Activated B cell treated with CpG ODN at 0.5 μM for 24 hours (primary cell): ENCODE measurements at places on chromosomes 4 and X.

GRCh38 chr4:95409127-95409526 lies 139.6 kb downstream of the UNC5C start:
- no peak for DNase-seq

DNA sequence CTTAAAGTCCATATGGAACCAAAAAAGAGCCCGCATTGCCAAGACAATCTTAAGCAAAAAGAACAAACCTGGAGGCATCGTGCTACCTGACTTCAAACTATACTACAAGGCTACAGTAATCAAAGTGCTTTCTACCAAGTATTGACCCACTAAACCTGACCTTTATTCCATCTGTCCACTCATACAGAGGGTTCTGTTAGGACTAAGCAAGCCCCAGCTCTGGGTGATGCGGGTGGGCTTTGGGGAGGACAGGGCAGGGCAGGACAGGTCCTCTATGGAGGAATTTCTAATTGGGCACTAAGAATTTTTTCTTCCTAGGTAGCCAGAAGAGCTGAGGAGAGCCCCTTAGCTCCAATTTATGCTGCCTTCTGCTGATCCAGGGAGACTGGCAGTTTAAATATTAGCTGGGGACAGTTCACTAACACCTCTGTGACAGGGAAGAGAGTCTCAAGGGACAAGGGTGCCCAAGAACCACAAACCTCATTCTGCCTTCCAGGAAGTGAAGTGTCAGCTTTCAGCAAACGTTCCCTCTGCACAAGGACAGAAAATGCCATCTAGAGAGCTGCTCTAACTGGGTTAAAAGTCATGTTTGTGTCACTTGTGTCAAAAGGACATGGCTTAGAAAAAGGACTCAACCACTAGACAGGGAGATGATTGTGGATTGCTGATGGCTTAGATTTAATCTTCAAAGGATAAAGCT lies 143.2 kb downstream of the KIT start:
- DNase-seq, result no peak

GRCh38 chrX:24928114-24928513 lies 87.7 kb downstream of the ARX start:
- no peak for DNase-seq

DNA sequence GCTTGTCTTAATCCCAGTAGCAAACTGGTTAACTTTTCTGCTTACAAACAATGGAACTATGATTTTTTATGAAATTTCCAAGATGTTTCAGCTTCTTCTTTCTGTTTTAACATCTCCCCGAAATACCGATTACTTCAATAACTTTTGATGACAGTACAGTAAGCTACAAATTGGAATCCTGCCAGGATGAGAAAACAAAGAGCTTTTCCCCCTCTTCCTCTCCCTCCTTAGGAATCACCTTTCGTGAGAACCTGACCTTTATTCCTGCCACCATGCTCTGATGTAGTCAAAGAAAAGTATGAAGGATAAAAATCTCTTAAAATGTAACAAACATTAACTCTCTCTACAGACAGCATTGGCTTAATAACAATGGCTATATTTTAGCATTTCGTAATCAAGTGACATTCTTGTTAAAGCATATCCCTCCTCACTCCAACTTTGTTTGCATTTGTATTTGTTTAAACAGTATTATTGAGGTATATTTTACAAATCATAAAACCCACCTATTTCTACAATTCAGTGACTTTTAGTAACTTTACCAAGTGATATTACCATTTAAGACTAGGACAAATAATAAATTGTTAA lies 148.7 kb upstream of the NAP1L5 start:
- no peak for DNase-seq

DNA sequence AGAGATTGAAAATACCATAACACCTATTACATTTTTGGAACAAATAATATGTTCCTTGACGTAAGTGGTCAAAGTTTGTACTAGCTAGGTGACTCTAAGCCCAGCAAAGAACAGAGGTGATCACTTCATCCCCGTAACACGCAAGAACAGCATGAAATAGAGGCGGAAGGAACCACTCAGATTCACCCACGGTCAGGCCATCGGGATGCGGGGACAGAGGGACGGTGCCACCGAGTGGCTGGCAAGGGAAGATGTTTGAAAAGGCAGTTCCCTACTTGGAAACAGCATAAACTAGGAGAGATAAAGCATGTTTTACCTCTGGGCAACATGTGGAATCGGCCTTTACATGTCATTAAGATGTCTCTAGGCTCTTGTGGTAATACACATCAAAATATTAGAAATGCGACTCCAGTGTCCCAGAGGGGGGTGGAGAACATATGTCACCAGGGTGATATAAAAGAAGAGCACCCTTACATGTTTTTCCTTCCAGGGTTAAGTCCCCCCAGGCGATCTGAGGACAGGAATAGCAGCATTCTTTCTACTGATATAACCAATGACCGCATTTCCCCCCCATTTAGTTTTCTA lies 84.0 kb downstream of the PHKA2 start:
- DNase-seq, result no peak

DNA sequence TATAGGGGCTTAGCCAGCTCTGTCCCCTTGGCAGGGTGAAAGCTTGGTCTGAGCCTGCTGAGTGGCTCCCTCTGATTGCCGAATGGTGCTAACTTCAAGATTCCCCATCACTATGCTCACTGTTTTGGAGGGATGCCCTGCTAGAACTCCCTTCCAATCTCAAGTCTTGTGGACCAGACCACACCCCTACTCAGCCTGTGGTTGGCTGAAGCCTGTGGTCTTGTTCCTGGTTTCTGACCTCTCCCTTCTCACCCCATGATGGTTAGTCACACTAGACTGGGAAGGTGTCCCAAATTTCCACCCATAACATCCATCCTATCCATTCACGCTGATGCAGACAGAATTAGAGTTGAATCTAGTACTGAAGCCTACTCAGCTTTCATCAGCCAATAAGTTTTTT lies 184.7 kb upstream of the NDP start:
- no peak for DNase-seq

- no peak for DNase-seq
These were observed 116.1 kb downstream of the NPNT start for GRCh38 chr4:106011387-106011786.

DNA sequence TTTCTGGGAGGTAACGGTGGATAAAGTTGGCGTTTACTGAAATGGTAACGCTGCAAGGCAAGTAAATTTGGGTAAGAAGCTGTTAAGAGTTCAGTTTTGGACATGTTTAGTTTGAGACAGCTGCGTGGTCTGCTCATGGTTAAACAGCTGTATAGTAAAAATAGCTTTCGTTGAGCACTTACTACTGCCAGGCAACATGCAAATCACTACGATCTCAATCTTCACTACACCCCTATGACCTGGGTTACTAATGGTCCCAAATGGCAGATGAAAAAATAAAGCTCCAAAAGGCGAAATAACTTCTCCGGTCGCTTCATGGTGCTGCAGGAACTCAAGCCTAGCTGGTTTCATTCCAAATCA lies 22.2 kb downstream of the FABP2 start:
- DNase-seq, result no peak

- no peak for DNase-seq
These were observed 93.0 kb upstream of the ANK2 start for GRCh38 chr4:112956484-112956896.

DNA sequence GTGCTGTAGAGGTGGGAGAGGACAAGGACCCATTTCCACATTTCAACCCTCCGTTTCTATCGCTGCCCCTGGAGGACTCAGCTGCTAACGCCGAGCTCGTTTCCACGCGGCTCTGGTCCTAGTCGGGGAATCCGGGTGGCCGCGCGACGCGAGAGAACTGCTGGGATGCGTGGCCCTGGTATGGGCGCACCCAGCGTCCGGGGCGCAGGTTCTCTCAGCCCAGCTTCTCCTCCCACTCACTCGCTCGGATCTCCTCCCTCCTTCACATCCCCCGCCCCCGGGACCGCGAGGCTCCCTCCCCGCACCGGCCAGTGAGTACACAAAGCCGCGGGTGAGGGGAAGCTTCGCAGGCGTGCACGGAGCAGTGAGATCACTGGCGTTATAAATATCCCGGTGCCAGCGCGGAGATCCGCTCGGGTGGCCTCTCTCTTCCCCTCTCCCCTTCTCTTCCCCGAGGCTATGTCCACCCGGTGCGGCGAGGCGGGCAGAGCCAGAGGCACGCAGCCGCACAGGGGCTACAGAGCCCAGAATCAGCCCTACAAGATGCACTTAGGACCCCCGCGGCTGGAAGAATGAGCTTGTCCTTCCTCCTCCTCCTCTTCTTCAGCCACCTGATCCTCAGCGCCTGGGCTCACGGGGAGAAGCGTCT lies at the start of gene FGF5:
FGF5 (plus strand) TSS at position 412 of the 649 bp plus-strand sequence; CDS start at position 573, 161 bp downstream.
- DNase-seq, result peak; percentile 24

GRCh38 chr4:128346054-128346716 lies 58.6 kb upstream of the PGRMC2 start:
- no peak for DNase-seq

- no peak for DNase-seq
These were observed 65.5 kb downstream of the EDNRA start for GRCh38 chr4:147546349-147546748.

DNA sequence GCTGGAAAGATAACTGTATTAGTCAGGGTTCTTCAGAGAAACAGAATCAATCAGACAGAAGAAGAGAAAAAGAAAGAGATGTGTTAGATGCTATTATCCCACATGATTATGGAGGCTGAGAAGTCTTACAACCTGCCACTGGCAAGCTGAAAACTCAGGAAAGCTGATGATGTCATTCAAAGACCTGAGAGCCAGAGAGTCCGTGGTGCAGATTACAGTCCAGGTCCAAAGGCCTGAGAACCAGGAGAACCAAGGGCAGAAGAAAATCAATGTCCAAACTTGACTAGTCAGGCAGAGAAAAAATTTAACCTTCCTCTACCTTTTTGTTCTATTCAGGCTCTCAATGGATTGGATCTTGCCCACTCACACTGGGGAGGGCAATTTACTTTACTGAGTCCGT lies 172.5 kb downstream of the QDPR start:
- DNase-seq, result no peak

GRCh38 chr4:178881937-178882336 lies 1439.7 kb upstream of the AGA start:
- no peak for DNase-seq

- no peak for DNase-seq
These were observed 210.8 kb upstream of the RASGEF1B start for GRCh38 chr4:81682492-81682891.

- no peak for DNase-seq
These were observed 27.0 kb upstream of the ZNF280C start for GRCh38 chrX:130295519-130296296.

- no peak for DNase-seq
These were observed 35.3 kb downstream of the HPGDS start for GRCh38 chr4:94307231-94307871.

GRCh38 chr4:78606530-78607095 lies 55.0 kb downstream of the ANXA3 start:
- no peak for DNase-seq

GRCh38 chr4:67083496-67083895 lies 461.8 kb downstream of the CENPC start:
- DNase-seq, result no peak

DNA sequence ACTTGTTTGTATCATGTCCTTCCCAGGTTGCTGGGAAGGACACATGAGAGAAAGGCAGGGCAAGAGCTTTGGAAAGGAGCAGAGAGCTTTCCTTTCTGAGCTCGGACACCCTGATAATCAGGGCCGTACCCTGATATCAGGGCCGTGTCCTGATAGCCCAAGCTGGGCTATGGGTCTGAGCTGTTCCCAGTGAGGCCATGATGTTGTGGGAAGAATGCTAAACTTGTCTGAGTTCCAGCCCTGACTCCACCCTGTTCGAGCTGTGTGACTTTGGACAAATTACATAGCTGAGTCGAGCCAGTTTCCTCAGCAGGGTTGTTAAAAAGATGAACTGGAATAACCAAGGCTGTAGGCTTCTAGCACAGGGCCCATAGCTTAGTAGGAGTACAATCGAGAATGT lies 3.3 kb upstream of the CXCR3 start:
- no peak for DNase-seq

DNA sequence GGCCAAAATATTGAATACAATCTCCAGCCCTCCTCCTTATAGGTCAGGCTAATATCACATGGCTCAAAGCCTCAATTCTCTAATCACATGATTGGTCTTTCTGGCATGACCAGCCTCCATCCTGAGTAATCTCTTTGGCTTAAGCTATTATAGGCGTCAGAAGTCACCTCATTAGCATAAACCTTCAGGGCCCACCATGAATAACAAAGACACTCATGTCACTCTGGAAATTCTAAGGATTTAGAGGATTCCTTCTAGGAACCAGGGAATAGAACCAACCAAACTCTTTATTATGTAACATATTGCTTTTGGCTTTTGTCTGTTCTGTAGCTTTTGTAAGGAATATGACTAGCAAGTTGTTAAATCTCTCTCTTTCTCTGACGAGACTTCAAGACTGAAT lies 109.2 kb upstream of the IGFBP7 start:
- DNase-seq, result no peak

DNA sequence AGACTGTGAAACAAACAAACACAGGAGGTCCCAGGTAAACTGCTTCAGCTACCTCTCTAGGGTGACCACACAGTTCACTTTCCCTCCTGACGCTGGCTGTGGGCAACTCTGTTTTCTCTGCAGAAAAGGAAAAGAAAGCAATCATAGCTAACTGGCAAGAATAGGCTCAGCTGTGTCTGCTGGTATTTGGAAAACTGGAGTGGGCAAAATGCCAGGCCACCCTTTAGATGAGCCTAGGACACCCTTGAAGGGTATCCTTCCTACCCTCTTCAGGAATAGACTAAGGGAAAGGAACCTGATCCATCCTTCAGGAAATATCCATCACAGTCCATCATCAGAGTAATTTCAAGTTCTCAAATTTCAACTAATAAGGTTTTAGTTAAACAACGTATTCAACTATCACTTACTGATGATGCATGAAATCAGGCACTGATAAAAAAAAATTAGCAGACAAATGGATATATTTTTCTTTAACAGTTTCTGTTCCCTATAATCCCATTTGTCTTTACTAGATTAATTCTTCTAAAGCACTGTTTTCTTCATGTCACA lies 60.9 kb downstream of the CAMK2D start:
- no peak for DNase-seq

DNA sequence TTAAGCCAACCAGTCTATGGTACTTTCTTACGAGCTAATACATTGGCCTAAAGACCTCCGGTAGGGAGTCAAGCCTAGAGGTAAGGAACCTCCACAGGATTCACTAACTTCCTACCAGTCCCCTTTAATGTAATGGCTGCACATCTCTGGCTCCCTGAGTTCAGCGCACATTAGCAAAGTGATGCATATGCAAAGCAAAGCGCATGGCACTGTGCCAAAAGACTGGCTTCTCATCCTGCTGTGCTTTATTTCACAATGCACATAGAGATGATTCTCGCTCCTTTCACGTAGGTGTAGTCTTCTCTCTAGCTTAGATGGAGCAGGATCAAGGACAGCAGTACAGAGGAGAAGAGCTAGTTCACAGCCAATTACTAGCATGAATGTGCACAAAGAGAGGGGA lies 14.6 kb upstream of the CLTRN start:
- DNase-seq, result no peak

- DNase-seq, result no peak
These were observed 6.0 kb downstream of the DHX15 start for GRCh38 chr4:24578364-24578763.

GRCh38 chrX:25158635-25159034 lies 142.9 kb upstream of the ARX start:
- no peak for DNase-seq

- no peak for DNase-seq
These were observed 198.1 kb upstream of the IGFBP7 start for GRCh38 chr4:57308301-57308700.
